Activated CD8-positive, alpha-beta memory T cell treated with anti-CD3 and anti-CD28 coated beads, Interleukin-2, amount 10 ng/mL, durations not matched to agents 7 days and 5 days (primary cell): ENCODE measurements at places on chromosomes 13 and 19. TPM values are rescaled to one million over a fixed set of nuclear protein-coding genes. Genes with fewer than 3 reads are reported as not detected.

DNA sequence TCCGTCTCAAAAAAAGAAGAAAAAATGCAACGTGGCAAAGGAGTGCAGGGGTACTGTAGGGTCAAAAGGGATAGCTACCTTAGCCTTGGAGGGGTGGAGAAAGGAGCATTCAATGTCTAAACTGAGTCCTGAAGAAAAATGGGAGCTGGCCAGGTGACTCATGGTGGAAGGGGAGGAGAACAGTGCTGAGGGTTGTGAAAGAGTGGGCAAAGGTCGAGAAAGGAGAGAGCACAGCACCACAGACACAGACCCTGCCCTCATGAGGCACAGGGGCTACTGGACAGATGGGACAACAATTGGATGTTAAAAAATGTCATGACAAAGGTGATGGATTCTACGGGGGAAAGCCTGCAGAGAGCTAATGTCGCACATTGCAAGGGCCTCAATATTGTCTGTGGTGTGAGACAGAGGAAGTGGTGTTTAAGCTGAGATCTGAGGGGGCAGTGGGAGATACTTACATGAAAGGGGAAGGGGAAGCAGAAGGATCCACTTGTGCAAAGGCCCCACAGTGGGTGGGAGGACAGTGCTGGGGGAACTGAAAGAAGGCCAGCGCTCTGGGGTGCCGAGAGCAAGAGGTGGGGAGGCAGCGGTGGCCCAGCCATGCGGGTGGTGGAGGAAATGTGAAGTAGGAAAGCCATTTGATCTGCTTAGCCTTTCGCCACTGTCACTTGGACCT is 42.9 kb upstream of the URAD start:
- DNase-seq, result no peak

- DNase-seq, result peak; percentile 52
Measured at GRCh38 chr19:17394891-17395415, 957 bp upstream of the CCDC194 start.

- DNase-seq, result no peak
Measured at GRCh38 chr13:106455777-106456176, 79.7 kb downstream of the EFNB2 start.

GRCh38 chr13:25300861-25301346 is 521 bp upstream of the NUP58 start:
- DNase-seq, result peak; percentile 55

DNA sequence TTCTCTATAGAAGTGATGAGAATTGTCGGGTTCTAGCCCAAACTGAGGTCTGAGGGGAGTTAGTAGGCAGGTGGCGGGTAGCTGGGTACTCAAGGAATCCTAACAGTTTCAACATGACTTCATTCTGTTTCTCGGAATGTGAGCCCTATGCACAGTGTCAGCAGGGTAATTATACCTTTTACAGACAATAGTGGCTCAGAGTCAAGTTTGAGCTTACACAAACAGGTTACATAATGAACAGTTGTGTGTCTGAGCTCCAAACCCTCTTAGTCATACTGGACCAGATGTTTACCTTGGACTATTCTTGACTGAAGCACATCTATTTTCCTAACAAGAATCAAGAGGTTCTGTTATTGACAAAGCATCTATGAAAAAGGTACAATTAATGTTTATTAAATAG is 1066.7 kb upstream of the PCDH20 start:
- DNase-seq, result no peak

The CYSLTR2 gene
- 2.7 TPM for total RNA-seq

The BST2 gene
- 298 TPM for total RNA-seq

The IRGC gene
- not detected for total RNA-seq

The ZNF443 gene
- 3.7 TPM for total RNA-seq
